Mesenchymal stem cell (in vitro differentiated cells and primary cell): ENCODE measurements at places on chromosomes 1 and 21.

GRCh38 chr21:39510240-39510639 lies 58.5 kb downstream of the SH3BGR start:
- DNase-seq = no peak

DNA sequence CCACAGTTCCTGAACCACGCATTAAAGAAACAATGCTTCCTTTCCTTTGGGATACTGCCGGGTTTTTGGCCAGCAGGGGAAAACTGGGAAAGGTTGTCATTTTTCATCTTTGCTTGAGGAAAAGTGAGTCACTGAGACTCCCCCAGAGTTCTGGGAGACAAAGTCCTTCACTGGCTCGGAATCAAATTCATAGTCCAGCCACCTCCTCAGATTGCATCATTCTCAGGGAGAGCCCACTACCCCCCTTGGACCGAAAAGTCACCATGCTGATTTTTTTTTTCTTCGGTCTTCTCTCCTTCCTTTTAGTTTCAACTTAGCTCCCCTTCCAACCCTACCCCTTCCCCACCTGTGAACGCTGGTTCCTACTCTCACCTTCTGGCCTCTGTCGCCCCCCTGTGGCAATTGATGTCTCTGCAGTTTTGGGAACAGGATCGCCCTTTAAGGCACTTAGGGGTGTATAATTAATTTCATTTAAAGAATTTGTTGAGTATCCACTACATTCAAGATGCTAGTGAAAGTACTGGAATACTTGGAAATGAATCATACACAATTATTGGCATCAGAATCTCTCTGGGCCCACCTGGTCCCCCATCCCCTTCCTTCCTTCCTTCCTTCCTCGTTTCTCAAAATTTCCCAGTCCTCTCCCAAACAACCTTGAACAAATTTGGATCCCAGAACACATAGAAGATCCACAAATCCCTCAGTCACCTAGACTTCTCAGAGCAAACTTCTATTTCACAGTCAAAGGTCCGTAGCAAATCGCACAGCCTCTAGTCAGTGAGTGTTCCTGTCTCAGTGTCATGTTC lies 6.9 kb downstream of the ACKR1 start:
- peak; percentile 11 for DNase-seq

DNA sequence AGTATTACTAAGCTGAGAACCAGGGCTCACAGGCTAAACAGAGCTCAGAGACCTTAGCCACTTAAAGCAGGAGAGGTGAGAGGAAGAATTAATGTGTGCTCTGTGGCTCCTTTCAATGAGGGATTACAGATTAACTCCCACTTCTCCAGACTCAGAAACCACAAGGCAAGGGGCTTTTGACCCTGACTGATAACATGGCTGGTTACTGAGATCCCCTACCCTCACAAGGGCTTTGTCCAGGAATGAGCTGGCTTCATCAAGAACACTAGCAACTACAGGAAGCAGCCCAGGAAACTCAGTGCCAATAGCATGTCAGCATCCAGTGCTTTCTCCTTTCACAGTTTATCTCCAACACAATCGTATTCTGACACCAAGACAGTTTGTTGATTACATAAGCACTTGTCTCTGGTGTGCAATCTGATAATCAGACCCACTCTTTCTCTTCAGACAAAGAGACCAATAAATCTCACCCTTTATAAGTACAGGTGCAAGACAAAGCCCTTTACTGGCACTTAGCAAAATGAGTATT lies 38.8 kb downstream of the ERI3 start:
- no peak for DNase-seq

GRCh38 chr21:26814386-26814785 lies 30.8 kb downstream of the ADAMTS1 start:
- no peak for DNase-seq

GRCh38 chr1:205495237-205495823 lies 9.1 kb upstream of the CDK18 start:
- no peak for DNase-seq

DNA sequence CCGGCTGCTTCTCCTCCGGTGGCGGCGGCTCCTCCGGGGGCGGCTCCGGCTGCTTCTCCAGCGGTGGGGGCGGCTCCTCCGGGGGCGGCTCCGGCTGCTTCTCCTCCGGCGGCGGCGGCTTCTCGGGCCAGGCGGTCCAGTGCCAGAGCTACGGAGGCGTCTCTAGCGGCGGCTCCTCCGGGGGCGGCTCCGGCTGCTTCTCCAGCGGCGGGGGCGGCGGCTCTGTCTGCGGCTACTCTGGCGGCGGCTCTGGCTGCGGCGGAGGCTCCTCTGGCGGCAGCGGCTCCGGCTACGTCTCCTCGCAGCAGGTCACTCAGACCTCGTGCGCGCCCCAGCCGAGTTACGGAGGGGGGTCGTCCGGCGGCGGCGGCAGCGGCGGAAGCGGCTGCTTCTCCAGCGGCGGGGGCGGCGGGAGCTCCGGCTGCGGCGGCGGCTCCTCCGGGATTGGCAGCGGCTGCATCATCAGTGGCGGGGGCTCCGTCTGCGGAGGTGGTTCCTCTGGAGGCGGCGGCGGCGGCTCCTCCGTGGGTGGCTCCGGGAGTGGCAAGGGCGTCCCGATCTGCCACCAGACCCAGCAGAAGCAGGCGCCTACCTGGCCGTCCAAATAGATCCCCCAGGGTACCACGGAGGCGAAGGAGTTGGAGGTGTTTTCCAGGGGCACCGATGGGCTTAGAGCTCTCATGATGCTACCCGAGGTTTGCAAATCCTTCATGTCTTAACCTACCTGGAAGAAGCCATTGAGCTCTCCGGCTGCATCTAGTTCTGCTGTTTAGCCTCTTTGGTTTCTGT lies 2.0 kb downstream of the LORICRIN start:
- DNase-seq = peak; percentile 1

DNA sequence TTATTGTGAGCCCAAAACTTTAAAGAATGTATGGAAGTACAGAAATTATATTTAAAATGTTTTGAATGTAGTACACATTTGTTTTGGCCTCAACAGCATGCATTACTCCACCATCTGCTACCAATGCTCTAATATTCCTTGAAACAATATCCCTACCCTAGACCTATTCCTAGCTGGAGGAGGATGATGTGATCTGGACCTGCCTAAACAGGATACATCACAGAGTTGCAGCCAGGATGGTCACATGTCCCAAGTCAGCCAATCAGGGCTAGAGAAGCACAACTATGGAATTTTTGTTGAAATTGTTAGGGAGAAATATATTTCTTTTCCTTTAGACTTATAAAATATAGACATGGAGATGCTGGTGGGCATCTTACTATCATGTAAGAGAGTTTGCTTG lies 623.3 kb upstream of the NR5A2 start:
- no peak for DNase-seq

- DNase-seq = no peak
Measured at GRCh38 chr1:111406321-111406768, 21.2 kb downstream of the OVGP1 start.

GRCh38 chr1:89901957-89902669 lies 81.3 kb downstream of the LRRC8D start:
- DNase-seq = no peak

DNA sequence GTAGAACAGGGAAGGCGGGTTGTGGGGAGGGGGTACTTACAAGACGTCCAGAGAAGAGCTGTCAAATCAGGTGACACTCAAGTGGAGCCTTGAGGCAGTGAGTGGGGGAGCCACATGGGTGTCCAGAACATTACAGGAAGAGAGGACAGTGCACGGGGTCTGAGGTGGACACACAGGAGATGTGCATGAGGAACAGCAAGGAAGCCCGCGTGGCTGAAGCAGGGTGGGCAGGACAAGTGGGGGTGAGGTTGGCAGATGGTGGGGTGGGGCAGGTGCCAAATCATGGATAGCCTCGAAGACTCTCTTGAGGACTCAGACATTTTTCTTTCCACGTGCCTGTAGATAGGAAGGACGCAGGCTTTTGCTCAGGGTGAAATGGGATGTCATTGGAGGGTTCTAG lies 921 bp downstream of the SMPDL3B start:
- DNase-seq = no peak

- no peak for DNase-seq
Measured at GRCh38 chr1:192601567-192601966, 26.0 kb downstream of the RGS1 start.

GRCh38 chr1:74715236-74715502 lies 17.7 kb downstream of the CRYZ start:
- DNase-seq = no peak

- DNase-seq = no peak
Measured at GRCh38 chr1:23759277-23759676, 16.0 kb downstream of the ELOA start.

DNA sequence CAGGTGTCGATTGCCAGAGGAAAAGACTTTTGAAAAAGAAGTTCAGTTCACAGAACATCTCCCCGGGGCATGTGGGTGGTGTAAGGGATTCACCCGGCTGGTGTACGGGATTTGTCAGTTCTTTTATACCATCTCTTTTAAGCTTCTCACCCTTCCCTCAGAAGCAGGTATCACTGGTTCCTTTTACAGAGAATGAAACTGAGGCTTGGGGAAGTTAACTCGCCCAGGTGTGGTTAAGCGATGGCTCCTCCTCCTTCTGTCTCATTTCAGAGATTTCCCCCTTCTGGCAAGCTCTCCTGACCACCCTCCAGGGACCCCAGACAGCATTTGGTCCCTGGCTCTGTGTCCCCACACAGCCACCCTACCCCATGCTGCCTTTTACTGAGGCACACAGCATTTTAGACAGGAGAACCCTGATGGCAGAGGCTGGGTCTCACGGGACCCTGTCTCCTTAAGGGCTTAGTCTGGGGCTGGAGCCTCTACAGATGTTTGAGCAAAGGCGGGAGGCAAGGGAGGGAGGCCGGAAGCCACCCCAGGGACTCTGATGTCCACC lies 2.8 kb upstream of the ECE1 start:
- no peak for DNase-seq

GRCh38 chr1:178609015-178609414 lies 96.1 kb downstream of the TEX35 start:
- peak; percentile 52 for DNase-seq

DNA sequence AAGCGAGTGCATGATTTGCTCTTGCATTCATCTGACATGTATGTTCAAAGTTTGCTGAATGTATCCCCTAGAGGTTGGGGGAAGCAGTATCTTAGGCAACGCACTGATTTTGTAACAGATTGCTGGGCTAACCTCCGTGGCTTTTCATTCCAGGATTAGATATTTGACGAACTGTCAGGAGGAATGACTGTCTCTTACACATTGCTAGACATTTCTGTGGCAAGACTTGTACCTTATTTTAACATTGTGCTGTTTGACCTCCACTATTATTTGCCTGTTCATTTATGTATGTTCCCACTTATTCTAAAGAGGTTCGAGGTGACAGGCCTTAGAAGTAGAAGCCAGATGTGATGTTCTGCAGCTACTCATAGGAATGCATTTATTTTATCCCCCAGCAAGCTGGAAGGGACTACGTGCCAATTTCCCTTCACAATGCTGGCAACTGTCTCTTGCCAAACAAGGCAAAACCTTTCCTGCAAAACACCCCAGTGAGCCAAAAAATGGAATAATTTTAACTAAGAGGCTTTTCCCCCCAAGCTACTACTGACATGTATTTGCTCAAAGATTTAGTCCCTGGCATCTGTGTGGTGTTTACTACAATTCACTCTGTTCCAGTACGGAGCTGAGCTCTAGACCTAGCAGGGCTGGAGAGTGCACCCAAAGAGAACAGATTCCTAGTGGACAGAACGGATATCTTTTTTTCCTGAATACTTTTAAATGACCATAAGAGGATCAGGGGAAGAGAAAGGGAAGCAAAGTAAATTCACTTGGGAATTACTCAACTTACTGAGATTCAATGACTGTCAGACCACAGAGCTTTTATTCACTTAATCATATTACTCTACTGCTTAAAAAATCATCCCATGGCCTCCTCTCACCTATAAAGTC lies 646.2 kb downstream of the SMYD3 start:
- peak; percentile 59 for DNase-seq

GRCh38 chr1:206415942-206416341 lies 54.3 kb upstream of the IKBKE start:
- DNase-seq = no peak

DNA sequence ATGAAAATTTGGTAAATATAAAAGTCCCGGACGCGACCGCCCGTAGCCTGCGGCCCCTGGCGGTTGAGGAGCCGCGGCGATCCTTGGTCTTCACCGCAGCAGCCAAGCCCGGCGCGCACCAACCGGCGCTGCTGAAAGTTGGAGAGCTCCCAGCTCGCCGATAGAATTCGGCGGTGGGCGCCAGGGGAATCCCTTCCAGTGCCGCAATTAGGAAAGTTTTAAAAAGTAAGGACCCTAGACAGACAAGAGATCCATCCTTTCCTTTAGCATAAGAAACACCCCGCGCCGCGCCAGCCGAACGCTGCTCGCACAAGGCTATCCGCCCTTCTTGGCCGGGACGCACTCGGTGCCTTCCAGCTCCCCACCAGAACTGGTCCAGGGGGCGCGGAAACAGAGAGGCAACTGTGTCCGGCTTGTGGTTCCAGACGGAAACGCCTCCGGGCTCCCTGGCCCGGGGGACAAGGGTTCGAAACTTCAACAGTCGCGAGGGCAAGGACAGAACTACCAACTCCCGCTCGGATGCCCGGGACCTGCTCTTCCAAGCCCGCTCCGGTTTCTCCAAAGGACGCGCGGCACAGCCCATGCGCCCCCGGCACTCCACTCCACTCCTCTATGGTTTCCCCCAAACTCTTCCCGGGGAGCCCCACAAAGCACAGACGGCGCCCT lies 1.7 kb downstream of the FAM78B start:
- DNase-seq = peak; percentile 50

DNA sequence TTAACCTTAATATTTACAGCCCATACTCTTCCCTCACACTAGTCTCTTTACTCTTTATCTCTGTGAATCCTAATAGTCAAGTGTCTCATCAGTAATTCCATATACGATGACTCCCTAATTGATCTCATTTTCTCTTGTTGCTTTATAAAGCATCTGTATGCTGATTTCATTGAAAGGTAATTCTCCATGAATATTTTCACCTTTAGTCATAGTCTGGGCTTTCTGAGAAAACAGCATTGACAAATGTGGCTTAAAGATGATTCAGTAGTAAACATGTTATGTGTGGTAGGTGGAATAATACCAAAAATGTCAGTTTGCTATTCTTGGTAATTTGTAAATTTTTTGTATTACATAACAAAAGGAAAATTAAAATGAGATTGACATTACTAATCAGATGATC lies 1176.5 kb downstream of the NCAM2 start:
- DNase-seq = no peak

GRCh38 chr1:237146241-237146640 lies 104.3 kb downstream of the RYR2 start:
- peak; percentile 73 for DNase-seq

GRCh38 chr1:31591425-31592093 lies 15.2 kb downstream of the TINAGL1 start:
- DNase-seq = no peak

GRCh38 chr1:110706621-110707020 lies 31.9 kb upstream of the KCNA3 start:
- no peak for DNase-seq

- DNase-seq = no peak
Measured at GRCh38 chr1:153628638-153629342, 556 bp downstream of the S100A1 start.

GRCh38 chr1:63199706-63200335 lies 122.5 kb upstream of the FOXD3 start:
- DNase-seq = no peak

GRCh38 chr1:169681140-169681539 lies 30.3 kb downstream of the SELL start:
- no peak for DNase-seq

GRCh38 chr1:24203404-24203803 lies 16.3 kb upstream of the IFNLR1 start:
- DNase-seq = no peak
